ENCODE measurements at places on chromosomes 12 and 14.

DNA sequence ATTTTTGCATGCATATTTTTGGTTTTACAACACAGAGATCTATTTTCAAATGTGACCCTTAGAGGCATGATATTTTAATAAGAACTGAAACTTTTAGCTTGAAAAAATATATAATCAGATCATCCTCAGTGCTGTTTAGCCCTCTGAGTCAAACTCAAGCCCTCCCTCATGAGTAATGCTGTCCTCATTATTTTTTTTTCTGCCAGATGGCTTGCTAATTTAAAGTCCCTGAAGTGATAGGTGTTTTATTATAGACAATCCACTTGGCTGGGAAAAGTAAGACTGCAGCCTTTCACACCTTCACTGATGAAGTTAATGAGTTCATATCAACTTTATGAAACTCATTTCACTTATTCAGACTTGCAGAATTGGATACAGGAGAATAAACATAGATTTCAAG lies 227.7 kb downstream of the SLC16A7 start:
- no peak for DNase-seq

GRCh38 chr14:20750194-20750593 lies 4.5 kb downstream of the EDDM3A start:
- DNase-seq = no peak

- DNase-seq = no peak
Observed at GRCh38 chr14:54450535-54450934, 9.4 kb upstream of the CNIH1 start.

DNA sequence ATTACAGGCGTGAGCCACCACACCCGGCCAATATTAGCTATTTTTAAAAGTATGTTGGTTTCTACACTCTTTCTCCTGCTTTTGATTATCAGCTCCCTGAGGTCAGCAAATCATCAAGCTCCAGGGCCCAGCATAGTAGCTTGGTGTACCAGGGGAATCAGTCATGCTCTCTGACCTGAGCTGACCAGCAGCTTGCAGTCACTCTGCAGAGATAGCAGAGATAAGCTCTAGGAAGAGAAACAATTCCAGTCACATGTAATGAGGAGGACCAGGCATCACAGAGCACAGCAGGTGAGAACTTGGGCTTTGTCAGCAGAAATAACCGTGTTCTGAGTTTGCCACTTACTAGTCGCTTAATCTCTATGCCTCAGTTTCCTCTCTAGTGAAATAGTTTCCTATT lies 8.5 kb downstream of the PLEKHD1 start:
- no peak for DNase-seq

- DNase-seq = no peak
Observed at GRCh38 chr12:84128117-84128991, 784.2 kb downstream of the SLC6A15 start.

All from GM19239 (cell line).